ENCODE measurements at places on chromosomes 5 and 9.

DNA sequence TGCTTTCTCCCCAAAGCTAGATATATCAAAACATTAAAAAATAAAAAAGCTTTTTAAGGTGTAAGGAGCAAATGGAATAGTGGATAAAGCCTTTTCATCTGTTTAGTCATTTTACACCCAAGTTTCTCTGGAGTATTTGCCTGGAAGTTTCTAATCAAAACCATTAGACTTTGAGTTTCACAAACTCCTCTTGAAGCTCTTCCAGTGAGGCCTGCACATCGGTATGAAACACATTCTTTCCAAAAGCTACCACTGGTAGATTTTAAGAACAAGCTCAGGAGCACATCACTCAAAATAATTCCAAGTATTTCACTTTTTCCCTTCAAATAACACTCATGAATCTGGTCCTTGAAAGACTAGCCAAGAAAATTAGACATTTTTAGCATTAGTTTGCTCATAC lies 5.7 kb downstream of the TRIM52 start:
- DNase-seq: no peak

GRCh38 chr5:72559866-72560766 lies 52.9 kb upstream of the ZNF366 start:
- no peak for DNase-seq

DNA sequence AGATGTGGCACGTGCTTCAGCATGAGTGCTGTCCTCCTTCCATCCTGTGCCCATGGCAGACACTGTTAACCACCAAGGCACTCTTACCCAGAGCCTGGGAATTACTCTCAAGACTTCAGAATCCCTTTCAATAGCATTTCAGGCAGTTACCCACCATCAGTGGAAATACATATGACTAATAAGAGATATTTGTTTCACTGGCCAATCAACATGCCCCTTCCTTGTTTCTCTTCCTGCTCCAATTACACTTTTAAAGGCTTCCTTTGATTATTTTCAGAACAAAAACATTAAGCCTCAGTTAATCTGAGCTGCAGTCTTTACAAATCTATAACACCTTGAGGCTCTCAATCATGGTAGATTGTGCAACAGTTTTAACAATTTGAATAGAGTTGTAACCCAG lies 70.8 kb downstream of the PRELID2 start:
- DNase-seq: no peak

- DNase-seq: no peak
Observed at GRCh38 chr9:114083666-114084065, 5.6 kb upstream of the AMBP start.

DNA sequence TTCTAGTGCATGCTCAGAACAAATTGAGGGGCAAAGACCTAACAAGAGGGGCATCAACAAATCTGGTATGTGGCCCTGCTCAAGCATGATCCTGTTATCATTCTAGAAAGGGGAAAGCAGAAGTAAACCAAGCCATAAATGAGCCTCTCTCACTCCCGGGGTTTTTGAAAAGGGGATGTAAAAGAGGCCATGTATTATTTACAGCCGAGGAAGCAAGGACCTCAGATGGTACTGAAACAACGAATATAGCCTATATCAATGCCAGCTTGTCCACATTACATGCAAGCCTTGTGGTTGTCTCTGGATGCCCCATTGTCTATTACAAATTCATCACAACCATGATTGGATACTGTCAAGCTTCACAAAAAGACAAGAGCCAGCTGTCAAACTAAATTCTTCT lies 211.3 kb downstream of the DCP2 start:
- DNase-seq: no peak

GRCh38 chr9:87513161-87513560 lies 15.5 kb downstream of the DAPK1 start:
- DNase-seq: no peak

DNA sequence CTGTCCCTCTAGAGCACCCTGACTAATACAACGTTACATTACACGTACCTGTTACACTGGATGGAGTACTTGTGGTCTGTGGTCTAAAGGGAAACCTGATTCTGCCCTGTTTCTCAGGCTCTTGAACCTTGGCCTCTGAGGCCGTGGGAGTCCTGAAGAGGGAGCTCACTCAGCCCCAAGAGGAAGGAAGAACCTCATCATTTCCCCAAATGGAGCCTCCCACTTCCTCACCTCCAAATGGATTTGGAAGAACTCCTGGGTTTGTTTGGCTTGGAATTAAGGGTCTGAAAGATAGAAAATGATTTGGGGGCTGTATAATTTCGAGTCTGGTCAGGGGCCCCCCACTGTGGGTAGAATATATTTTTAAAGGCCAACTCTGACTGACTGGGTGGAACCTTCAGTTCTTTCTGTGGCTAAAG lies 200.2 kb downstream of the SEMA6A start:
- DNase-seq: no peak

- DNase-seq: no peak
Observed at GRCh38 chr5:134825212-134825611, 20.6 kb upstream of the C5orf24 start.

GRCh38 chr5:126920291-126920690 lies 110.1 kb downstream of the MARCHF3 start:
- no peak for DNase-seq

DNA sequence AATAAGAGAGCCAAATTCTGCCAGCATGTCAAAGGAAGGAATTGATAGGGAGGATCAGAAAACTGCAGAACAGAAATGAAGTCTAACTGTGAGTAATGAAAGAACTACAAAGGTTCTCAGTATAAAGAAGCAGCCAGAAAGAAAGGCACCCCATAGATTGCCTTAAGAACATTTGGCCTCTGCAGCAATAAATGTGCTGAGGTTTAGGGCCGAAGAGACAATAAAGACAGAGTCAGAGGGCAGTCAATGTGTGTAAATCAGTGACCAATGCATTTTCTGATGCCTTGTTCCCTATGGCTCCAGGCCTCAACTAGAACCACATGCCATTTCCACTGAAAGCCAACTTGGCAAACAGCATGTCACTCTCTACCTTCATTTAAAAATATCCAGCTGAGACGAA lies 281.0 kb downstream of the HINT1 start:
- DNase-seq: no peak

DNA sequence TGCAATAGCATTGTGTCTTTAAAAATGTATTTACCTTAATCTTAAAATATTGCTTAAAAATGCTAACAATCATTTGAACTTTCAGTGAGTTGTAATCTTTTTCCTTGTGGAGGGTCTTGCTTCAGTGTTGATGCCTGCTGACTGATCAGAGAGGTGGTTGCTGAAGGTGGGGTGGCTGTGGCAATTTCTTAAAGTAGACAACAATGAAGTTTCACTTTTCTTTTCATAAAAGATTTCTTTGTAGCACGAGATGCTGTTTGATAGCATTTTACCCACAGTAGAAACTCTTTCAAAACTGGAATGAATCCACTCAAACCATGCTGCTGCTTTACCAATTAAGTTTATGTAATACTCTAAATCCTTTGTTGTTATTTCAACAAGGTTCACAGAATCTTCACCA lies 50.8 kb downstream of the NR3C1 start:
- peak; percentile 6 for DNase-seq

GRCh38 chr9:38061326-38061977 lies 7.6 kb downstream of the SHB start:
- DNase-seq: no peak

DNA sequence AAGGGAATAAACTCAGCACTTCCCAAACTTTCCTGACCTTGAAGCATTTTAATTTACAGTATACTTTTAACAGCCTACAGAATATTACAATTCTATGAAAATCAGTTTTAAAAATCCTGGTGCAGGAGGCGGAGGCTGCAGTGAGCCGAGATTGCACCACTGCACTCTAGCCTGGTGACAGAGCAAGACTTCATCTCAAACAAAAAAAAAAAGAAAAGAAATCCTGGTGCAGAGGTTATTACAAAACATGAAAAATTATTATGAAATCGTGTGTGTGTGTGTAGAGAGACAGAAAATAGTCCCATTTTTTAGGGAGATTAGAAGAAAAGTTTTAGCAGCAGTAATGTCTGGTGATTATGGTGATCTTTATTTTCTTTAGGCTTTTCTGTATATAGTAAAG lies 26.9 kb downstream of the GOLPH3 start:
- no peak for DNase-seq

DNA sequence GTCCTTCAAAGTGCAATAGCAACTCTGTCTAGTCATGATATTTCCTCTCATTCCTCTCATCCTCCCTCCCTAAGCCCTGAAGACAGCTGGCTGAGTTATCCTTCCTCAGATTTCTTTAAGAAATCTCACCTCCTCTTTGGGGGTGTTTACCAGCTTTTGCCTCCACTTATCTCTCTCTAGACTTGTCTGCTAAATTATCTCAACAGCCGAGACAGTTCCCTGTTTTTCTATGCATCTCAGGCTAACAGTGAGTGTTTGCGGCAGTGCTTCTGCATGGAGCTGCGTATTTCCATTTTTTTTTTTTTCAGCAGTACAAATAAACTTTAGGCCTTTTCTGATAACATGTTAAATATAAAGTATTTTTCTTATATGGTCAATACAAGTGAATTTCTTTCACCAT lies 20.9 kb downstream of the KCTD16 start:
- no peak for DNase-seq

- no peak for DNase-seq
Observed at GRCh38 chr5:132013006-132013689, 1.7 kb upstream of the ACSL6 start.

GRCh38 chr5:17316970-17317459 lies 99.6 kb downstream of the BASP1 start:
- DNase-seq: no peak

DNA sequence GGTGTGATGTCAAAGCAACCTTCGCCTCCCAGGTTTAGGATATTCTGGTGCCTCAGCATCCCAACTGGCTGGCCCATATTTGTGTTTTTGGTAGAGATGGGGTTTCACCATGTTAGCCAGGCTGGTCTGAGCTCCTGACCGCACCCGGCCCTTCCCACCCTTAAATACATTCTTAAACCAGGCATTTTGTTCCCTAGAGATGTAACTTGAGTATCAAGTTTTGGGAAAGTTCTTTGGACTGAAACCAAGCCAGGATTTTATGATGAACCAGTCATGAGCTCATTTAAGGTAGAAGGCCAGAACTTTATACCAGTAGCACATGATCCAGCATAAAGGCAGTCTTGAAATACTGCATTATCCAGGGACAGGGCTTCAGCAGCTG lies 3.5 kb downstream of the RPL7A start:
- DNase-seq: no peak

- DNase-seq: no peak
Observed at GRCh38 chr9:126613651-126614050, at the start of gene LMX1B. TSS of gene LMX1B (plus strand) at chr9:126613928. CDS start at chr9:126614450, 522 bp downstream.

GRCh38 chr9:93422977-93423616 lies 28.4 kb upstream of the FAM120A start:
- DNase-seq: no peak

GRCh38 chr5:116313366-116313765 lies 228.5 kb downstream of the COMMD10 start:
- DNase-seq: no peak

DNA sequence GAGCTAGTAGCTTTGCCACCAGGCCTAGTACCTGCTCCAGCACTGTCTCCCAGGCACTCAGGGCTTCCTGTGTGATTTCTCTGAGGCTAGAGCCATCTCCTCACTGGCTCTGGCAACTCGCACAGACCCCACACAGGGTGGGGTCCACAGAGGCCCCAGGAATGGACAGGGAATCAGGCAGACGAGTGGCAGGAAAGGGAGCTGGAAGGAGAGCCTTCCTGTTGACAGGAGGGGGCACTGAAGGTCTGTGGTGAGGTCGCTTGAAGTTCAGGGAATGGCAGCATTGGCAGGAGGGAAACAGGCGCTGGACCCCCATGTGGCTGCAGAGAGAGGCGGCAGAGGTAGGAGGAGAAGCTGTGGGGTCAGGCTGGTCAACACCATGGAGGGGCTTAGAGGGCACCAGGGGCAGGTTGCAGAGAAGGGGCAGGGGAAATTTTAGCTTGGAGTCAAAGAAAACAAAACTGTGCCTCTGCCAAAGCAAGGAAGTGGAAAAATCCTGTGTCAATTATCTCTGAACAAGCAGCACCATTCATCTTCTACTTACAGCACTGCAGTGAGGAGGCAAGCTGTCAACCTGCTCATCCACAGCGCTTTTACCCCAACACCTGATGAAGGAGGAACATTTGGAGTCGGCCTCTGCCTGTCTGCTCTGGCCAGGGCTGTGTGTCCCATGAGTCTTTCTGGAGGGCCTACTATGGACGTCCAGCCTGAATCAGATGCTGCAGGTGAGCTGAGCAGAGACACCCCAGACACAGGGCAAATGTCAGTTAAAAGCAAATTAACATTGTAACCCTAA lies 270.2 kb downstream of the FSTL4 start:
- DNase-seq: no peak

GRCh38 chr5:59873113-59873512 lies 20.4 kb downstream of the PDE4D start:
- no peak for DNase-seq

GRCh38 chr9:110249603-110250002 lies 6.7 kb downstream of the TXN start:
- no peak for DNase-seq

DNA sequence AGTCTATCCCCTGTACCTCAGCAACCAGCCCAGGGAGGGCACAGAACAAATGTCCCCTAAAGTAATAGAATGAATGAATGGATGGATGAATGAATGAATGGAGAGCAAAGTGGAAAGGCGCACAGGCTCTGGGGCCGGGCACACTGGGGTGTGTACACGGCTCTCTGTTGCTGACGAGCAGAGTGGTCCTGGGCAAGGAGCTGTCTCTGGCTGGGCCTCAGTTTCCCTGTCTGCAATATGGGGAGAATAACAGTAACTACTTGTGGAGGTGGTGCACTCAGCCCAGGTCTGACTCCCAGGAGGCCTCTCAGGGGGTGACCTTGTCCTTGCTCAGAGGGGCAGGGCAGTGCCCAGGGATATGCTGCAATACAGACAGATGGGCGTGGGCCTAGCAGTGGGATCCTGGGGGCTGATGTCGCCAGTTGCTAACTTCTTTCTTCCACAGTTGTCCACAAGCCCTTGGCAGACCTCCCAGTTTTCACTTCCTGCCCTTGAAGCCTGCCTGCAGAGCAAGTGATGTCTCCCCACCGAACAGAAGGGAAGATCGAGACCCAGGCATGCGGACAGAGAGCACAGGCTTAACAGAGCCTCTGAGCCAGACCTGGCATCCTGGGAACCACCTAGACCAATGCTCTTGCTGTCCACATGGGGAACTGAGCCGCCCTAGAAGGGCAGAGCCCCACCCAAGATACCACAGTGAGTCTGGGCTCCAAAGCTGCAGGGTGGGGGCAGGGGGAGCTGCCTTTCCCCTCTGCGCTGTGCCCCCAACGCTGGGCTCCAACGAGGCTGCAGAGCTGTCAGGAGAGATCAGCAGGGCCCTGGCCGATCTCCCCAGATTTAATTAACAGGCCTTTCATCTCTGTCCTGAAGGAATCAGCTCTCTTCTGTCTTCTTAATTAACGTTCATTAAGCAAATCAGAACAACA lies 13.6 kb upstream of the LAMC3 start:
- DNase-seq: no peak

- no peak for DNase-seq
Observed at GRCh38 chr5:160545832-160546231, 124.2 kb downstream of the PTTG1 start.

GRCh38 chr9:104855807-104856206 lies 72.1 kb downstream of the ABCA1 start:
- no peak for DNase-seq

DNA sequence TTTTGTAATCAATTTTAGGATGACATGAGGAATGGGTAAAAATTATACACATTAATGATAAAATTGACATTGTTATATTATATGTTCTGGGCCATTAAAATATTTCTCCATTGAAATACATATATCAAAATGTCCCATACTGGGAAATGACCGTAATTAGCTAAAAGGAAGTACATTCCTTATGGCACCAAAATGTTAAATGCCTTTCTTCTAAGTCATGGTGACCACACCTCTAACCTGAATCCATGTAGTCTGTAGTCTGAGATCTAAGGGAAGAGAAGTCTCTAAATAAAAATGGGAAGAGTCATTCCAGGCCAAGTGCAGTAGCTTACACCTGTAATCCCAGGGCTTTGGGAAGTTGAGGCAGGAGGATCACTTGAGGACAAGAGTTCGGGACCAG lies 10.0 kb upstream of the GDA start:
- no peak for DNase-seq

Data from stimulated activated naive CD4-positive, alpha-beta T cell treated with Interleukin-2 at 50 U/mL for 16 hours (primary cell).